HT1080 (cell line): ENCODE measurements at places on chromosomes 1 and 21.

GRCh38 chr1:228830954-228831481 lies 95.7 kb downstream of the RHOU start:
- peak; percentile 77 for DNase-seq

- DNase-seq = no peak
Observed at GRCh38 chr1:206925106-206925736, 3.5 kb upstream of the FCMR start.

- peak; percentile 82 for DNase-seq
Observed at GRCh38 chr21:37878946-37879660, 37.2 kb downstream of the KCNJ6 start.

GRCh38 chr1:3819771-3820200 lies 23.5 kb upstream of the LRRC47 start:
- DNase-seq = no peak

DNA sequence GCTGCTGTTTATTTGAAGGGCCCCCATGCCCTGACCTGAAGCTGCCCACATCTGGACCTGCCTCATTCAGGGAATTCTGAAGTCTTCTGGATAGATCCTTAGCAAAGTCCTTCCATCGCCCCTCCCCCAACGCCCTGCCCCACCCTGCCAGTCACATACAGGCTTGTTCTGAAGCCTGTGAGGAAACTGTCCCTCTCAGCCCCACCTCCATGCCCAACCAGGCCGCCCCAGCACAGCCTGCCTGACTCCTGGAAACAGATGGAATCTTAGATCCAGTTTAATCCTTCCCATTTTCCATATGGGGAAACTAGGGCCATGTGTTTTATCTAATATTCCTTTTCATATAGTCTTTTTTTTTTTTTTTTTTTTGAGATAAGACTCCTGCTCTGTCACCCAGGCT lies 44.5 kb upstream of the GPR37L1 start:
- no peak for DNase-seq

DNA sequence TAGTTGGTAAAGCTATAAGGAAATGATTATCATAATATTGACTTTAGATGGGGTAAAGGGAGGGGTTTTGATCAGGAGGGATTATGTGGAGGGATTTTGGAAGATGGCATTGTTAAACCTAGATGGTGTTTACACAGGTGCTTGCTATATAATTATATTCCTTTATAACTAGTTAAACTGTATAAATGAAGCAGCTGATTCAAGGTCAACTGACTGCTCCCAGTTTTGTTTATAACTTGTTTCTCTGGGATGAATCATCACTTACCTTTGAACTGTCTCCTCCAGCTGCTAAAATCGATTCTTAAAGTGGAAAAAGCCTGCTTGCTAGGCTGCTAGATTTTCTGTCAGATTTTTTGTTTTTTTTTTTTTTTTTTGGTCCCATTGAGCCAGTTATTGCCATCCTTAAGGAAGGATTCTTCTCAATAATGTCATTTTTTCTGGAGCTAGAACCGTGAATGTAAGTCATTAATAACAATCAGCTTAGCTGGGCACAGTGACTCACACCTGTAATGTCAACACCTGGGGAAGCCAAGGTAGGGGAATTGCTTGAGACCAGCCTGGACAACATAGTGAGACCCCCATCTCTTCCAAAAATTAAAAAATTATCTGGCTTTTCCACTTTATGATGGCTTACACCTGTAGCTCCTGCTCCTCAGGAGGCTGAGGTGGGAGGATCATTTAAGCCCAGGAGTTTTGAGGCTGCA lies 153.2 kb downstream of the PIK3R3 start:
- DNase-seq = no peak

GRCh38 chr1:193060406-193060805 lies 994 bp downstream of the RO60 start:
- DNase-seq = peak; percentile 4

GRCh38 chr1:67608661-67609576 lies 76.1 kb upstream of the GADD45A start:
- DNase-seq = no peak

DNA sequence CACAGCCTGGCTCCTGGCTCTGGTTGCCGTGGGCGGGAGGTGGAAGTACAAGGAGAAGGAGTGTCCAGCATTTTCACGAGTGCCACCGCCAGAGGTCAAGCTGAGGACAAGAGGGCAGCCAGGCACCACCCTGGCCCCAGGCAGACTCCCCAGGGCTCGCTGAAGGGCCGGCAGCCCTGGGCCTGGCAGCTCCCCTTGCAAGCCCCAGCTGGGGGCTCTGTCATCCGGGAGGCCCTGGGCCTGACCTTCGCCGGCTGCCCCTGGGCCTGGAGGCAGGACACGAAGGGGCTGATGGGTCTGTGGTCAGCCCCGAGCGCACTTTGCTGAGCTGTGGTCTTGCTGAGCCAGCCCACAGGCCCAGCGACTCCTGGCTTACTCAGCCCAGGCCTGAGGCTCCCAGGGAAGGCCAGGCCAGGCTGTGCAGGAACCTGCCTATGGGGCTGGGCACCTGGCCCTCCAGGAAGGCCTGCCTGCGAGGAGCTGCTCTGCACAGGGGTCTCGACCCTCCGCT lies 74.8 kb downstream of the MORN1 start:
- DNase-seq = peak; percentile 23

- no peak for DNase-seq
Observed at GRCh38 chr1:12186679-12186985, 19.8 kb downstream of the TNFRSF1B start.

GRCh38 chr21:39016740-39017315 lies 166.4 kb downstream of the PSMG1 start:
- no peak for DNase-seq

DNA sequence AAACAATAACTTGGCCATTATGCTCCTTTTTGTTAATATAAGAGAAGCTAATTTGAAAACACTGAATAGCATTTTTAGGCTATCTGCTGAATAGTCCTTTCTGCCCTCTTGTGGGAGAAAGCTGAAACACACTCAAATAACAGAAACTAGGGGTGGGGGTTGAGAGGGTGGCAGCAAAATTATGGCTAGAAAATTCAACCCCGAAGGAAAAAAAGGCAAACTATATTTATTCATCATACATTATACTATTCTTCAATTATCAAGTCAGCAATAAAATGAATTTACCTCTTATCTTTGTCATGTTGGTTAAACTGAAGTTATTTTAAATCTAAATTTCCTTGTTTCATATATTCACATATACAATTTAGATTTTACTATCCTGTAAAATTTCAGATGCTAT lies 255.9 kb downstream of the FAF1 start:
- peak; percentile 23 for DNase-seq

DNA sequence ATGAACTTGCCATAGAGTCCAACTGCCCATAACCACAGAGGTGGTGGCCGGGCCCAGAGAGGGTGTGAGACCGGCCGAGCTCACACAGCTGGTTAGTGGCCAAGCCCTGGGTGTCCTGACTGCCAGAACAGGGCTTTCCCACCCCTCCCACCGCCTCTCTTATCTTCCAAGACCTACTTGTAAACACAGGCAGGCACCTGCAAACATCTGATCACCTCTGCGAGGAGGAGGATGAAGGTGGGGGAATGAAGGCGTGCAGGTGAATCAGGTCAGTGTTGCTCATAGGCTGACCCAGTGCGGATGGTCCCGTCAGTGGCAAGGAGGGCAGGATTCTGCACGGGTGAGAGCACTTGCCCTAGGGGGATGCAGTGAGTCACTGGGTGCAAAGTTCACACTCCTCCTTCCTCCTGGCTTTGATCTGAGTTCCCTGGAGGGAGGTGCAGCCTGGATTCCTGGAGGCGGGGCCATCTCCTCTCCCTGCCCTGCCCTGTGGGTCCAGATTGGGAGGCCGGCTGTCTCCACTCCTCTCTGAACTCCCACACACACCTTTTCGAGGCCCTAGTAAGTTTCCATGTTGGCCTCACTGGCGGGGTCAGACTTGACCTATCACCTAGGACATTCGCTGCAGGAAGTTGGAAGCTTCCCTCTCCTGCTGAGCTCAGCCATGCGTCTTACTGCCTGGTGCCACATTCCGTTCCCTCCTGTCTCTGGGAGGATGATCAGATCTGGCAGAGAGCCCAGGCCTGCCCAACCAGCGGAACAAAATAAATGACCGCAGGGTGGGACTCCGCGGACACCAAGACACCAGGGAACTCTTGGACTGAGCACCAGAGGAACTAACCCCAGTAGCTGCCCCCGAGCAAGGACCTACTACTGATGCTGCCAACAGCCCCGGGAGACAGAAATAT lies 7.3 kb downstream of the UQCRHL start:
- DNase-seq = peak; percentile 86

GRCh38 chr21:18144339-18144738 lies 100.3 kb upstream of the CHODL start:
- no peak for DNase-seq

GRCh38 chr1:169745015-169745861 lies 11.4 kb upstream of the SELE start:
- DNase-seq = no peak

DNA sequence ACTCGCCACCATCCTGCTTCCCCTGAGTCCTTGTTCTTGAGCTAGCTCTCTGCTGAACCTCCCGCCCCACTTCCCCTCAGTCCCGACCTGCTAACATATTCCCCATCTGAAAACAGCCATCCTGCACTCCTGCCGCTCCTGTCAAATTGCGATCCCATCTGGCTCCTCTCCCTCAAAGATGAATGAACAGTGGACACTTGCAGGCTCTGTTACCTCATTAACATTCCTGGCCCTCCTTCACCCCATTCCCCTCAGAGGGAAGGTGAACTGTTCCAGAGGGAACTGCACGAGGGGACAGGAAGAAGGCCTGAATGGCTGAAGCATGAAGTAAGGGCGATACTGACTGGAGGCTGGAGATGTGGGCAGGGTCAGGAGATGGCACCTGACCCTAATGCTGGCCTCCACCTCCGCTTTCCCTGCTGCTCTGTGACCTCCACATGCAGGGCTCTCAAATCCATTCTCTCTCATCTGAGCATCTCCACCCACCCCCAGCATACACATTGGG lies 7.4 kb upstream of the CELSR2 start:
- no peak for DNase-seq
